ENCODE measurements at places on chromosomes 7 and 10.

GRCh38 chr7:23308754-23309153 is 9.6 kb downstream of the MALSU1 start:
- DNase-seq: no peak

DNA sequence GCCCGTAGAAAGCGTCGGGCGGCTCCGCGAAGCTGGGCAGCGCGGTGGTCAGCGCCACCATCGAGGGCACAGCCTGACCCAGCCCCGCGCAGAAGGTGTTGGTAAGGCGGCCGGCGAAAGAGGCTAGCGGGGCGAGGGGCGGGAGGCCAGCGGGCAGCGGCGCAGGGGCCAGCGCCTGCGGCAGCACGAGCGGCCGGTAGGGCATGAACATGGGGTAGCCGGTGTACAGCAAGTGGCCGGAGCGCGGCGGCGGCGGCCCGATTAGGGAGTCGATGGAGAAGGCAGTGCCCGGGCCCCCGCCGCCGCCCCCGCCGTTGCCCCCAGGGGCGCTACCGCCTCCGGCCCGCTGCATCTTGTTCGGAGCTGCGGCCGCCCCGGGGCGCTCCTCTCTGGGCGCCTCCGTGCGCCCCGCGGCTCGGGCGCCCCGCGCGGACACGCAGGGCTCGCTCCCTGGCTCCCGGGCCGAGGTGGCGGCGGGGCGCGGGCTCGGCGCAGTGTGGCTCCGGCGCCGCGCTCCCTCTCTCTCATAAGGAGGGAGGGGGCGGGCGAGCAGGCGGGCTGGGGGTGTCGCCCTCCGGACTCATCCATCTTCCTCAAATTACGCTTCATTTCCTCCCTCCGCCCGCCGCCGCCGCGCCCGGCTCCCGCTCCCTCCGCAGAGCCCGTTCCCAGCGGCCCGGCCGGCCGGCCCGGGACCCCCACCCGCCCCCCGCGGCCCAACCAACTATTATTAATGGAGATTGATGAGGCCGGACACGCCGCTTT is at the start of gene GBX1:
Gene GBX1 (minus strand): TSS at position 498 of the 765 bp plus-strand sequence. CDS start 146 bp downstream, at position 352.
- no peak for DNase-seq

GRCh38 chr10:33547976-33548375 is 213.5 kb upstream of the NRP1 start:
- no peak for DNase-seq

DNA sequence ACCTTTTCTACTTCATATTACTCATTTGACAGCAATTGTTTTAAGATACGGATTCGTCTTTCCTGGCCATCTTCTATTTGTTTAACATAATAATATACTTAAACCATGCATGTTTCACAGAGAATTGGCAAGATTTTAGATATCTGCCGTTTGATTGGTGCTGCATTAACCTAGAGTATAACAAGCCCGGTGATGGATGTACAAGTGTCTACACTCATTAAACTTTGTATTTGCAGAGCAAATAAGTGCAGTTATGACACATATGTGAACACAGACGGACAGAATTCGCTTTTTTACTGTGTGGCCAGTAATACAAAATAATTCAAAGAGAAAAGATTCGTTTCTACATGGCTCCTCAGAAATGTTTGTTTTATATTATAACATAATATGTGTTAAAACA is 116.1 kb downstream of the ARL4A start:
- no peak for DNase-seq

DNA sequence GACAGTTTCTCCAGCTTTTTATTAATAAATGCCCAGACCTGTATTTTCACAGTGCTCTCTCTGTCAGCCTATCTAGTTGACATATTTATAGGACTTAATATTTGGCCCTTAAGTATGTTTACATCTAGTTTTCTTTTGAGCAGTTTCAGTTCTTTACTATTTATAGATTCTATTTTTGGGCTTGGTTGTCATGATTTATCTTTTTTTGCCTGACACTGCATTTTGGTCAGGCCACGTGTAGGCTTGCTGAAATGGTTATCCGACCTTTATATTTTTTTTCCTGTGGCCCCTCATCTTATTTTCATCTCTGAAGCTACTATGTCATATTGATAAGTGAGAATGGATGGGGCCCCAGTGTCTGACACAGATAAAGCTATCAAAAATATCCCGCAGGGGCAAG is 515.4 kb upstream of the FZD8 start:
- no peak for DNase-seq

DNA sequence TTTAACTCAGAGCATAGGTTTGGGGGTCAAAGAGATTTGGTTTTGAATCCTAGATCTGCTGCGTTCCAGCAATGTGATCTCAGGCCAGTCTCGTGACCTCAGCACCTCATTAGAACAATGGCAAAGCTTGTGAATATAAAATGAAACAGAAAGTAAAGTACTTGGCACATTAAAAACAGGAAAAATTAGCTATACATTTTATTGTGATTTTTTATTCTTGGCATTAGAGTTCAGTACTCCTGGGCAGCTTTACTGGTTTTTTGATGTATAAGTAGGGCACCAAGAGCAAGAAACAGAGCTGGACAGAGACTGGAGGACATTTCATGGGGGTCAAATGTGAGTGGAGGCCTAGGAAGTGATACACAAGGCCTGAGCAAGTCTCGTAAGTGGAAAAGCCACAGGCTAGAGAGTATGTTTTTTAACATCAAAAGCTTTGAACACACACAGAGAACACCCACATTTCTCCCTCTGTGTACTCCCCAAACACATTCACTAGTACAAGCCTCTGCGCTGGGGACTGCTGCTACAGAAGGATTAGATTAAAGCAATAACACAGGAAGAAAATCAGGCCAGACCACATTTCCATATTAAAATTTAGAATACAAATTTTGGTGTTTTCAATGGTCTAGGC is 157.2 kb upstream of the SLC25A13 start:
- no peak for DNase-seq

DNA sequence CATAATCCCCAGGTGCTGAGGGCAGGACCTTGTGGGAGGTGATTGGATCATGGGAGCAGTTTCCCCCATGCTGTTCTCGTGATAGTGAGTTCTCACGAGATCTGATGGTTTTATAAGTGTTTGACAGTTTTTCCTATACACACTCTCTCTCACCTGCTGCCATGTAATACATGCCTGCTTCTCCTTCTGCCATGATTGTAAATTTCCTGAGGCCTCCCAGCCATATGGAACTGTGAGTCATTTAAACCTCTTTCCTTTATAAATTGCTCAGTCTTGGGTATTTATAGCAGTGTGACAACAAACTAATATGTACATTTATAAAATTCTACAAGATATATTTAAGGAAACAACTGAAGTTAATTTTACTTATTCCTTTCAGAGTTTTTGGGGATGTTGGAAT is 170.8 kb upstream of the BET1 start:
- no peak for DNase-seq

DNA sequence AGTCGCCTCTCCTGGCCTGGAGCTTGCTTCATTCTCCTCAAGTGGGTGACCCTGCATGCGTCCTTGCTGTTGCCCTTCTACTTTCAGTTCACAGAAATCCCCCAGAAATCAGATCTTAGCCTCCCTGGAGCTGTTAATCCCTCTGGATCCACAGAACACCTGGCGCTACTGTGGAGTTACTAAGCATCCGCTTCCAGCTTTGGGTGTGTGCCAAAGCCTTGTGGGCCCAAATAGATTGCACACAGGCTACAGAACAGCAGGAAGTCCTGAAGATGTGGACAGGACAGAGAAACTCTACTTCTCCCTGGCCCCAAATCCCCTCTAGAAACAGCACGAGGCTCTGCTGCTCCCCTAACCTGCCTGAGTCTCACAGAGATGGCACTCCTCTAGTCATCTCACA is 36.6 kb upstream of the PDLIM1 start:
- DNase-seq: no peak

DNA sequence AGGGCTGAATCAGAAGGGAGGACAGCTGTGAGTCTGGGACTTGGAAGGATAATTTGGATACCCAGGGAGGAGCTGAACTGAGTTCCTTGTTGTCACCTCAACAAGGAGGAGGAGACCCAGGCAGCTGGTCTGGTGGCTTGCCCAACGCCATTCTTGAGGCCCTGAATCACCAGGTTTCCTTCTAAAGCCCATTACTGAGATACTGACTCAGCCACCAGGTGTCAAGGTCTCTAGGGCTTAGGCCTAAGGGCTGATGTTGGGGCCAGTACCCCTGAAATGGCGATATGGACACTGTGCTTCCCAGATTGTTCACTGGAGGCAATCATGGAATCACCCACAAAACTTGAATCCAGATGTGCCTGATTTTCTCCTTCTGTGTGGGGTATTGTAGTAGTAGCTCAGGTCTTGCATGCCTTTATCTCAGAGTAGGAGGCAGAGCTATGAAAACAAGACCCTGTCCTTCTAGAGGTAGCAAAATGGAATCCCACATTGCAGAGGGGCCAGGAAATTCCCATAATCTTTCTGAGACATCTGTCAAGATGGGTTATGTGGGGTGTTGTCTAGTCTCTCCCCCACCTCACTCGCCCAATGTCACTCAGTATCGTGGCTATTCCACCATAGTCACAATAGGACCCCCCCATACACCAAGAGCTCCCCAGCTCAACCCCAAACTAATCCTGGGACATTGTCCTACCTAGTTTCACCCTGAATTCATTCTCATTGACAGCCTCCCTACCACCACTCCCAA is 1.8 kb upstream of the ATG9B start:
- DNase-seq: no peak

GRCh38 chr7:44988701-44989100 is 9.9 kb upstream of the MYO1G start:
- no peak for DNase-seq

DNA sequence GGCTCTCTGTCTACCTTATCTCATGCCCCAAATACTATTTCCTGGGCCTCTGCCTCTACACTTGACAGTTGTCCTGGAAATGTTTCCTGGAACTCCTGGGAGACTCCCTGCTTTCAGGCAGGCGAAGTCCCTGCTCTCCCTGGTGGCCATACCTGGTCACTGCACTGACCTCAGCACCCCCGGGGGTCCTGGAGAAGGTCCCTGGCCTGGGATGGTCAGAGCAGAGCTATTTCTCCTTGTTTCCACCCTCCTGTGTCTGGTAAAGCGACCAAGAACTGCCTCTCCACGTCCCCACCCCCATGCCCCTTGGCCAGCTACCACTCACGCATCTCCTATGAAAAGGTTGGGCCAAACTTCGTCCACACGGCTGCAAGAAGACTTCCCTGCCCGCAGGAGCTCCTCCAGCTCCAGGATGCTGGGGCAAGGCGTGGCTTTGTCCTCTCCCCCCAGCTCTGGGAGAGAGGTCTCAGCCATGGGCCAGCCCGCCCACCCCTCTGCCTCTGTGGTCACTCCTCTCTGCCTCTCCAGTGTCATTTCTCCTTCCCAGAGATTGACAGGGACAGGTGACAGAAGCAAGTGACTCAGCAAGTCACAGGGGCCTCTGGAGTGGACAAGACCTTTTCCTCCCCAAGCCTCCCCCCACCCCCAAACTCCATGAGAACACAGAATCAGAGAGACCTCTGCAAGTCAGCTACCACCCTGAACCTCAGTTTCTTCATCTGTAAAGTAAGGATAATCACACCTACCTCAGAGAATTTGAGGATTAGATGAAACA is 2.6 kb upstream of the SAMD8 start:
- no peak for DNase-seq

GRCh38 chr10:43673471-43673870 is 24.8 kb upstream of the ZNF32 start:
- DNase-seq: no peak

- no peak for DNase-seq
These were observed 248.5 kb downstream of the BUB3 start for GRCh38 chr10:123402656-123403055.

DNA sequence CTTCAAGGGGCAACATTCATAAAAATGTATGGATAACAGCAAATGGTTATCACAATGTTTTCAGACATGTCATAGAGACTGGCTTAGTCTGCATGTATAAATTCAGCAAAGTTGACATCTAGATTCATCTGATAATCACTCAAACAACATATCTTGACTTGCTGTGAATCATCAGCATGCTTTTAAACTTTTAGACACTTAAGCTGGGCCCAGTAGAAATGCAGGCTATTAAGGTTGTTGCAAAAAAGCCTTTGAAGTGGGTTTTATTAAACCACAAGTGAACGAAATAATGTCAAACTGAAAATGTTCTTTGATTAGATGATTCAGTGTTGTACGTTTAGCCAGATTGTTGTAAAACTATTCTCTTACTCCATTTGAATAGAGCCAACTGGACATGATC is 759.6 kb downstream of the NXPH1 start:
- DNase-seq: no peak

DNA sequence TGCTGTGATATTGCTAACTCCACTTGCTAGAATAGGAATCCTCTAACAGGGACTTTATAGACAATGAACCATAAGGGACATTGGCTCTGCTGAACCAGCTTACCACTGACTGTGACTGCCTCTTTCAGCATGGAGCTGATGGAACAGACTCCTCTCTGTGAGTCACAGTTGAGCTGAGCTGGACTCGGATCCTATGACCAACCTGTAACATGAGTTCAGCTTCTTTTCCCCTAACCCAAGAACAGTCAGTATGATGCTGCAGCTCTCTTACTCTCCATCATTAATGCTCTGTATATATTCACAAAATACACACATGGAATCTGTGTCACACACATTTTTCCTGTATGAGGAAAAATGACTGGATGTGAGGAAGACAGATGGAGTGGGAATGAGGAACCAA is 177.9 kb upstream of the BET1 start:
- DNase-seq: peak; percentile 23

DNA sequence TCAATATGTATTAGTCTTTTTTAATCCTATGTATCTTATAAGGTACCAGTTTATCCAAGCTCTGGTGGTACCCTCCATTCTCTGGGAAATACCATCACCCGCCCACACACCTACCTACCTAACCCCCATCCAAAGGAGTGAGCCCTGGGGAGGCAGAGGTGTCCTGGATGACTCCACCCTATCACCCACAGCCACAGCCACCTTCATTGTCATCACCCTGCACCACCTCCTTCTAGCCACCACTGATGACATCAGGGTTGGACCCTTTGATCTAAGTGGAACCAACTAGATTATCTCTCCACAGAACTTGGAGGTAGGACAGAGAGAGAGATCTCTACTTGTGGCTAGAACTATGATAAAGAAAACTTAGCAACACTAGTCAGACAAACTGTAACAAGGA is 259.4 kb downstream of the PARD3 start:
- no peak for DNase-seq

- no peak for DNase-seq
These were observed 527.7 kb upstream of the CELF2 start for GRCh38 chr10:10489805-10490571.

DNA sequence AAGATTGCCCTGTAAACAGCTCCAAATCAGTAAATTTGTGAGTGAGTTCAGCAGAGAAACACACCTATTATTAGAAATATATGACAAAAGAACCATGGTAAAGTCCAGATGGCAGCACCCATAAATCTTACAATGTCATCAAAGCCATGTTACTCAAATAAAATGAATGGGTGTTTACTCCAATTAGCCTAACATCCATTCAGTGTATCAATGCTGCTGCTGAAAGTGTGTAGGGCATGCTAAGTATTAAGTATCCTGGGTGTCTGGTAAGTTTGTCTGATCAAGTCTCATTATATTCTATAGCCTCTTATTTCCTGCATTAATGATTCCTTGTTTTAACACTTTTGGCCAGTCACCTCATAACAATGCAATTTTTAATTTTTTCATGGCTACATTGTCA is 185.5 kb upstream of the STEAP4 start:
- DNase-seq: no peak
